WTC11 (cell line): ENCODE measurements at places on chromosomes 5 and 9.

GRCh38 chr5:34709861-34710673, 53.9 kb downstream of the RAI14 start:
- no peak overlapping the region for H3K4me3 ChIP-seq
- H3K4me1 ChIP-seq, result peaks cover 56% of the 10 kb centered on the region
- no peaks in the 10 kb centered on the region for H3K27me3 ChIP-seq
- peaks cover 28% of the 10 kb centered on the region for H3K36me3 ChIP-seq

DNA sequence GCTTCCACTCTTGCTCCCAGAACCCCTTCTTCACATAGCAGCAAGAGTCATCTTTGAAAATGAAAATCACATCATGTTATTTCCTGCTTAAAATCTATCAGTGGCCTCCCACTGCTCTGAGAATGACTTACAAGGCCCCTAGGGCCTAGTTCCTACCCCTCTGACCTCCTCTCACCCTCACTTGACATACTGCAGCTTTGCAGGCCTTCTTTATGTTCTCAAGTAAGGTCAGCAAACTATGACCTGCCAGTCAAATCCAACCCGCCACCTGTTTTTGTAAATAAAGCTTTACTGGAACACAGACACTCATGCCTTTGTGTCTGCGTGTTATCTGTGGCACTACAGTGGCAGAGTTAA, 185.7 kb downstream of the NR3C1 start:
- H3K36me3 ChIP-seq, result no peaks in the 10 kb centered on the region; the same call in 1 of the 2 replicates
- H3K4me3 ChIP-seq, result no peak overlapping the region
- H3K4me1 ChIP-seq, result peaks cover 22% of the 10 kb centered on the region

DNA sequence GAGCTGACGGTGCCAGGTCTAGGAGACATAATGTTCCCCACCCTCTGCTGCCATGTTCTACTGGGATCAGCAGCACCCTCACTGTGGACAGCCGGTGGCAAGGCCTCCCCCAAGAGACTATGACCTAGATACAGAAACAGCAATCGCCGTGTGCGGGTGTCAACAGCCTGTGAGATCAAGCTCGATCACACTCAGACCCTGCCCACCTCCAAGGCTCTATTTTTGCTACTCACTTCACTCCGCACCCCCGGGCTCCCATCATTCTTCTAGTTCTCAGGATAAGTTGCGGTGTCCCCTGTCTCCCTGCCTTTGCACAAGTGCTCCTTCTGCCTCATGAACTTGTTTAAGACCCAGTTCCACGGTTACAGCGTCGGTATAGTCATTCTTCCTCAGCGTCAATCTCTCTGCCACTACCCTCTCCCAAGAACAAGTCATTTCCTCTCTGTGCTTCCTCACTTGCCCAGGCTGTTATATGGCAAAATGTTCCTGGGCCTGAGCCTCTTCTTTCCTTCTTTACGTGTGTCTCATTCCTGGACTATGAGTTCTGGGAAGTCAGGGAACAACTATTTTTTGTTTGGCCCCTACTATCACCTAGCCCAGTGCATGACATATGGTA, 5.4 kb upstream of the DOCK8 start:
- no peaks in the 10 kb centered on the region for H3K4me1 ChIP-seq
- H3K27me3 ChIP-seq, result peaks cover 9% of the 10 kb centered on the region
- H3K4me3 ChIP-seq, result no peak overlapping the region
- no peak for DNase-seq

GRCh38 chr5:172370648-172371545, 83.4 kb downstream of the SH3PXD2B start:
- H3K27ac ChIP-seq, result no peak overlapping the region
- H3K4me3 ChIP-seq, result no peak overlapping the region
- no peaks in the 10 kb centered on the region for H3K4me1 ChIP-seq
- peaks cover 2% of the 10 kb centered on the region; the same call in 1 of the 2 replicates for H3K27me3 ChIP-seq
- DNase-seq, result peak; percentile 66

DNA sequence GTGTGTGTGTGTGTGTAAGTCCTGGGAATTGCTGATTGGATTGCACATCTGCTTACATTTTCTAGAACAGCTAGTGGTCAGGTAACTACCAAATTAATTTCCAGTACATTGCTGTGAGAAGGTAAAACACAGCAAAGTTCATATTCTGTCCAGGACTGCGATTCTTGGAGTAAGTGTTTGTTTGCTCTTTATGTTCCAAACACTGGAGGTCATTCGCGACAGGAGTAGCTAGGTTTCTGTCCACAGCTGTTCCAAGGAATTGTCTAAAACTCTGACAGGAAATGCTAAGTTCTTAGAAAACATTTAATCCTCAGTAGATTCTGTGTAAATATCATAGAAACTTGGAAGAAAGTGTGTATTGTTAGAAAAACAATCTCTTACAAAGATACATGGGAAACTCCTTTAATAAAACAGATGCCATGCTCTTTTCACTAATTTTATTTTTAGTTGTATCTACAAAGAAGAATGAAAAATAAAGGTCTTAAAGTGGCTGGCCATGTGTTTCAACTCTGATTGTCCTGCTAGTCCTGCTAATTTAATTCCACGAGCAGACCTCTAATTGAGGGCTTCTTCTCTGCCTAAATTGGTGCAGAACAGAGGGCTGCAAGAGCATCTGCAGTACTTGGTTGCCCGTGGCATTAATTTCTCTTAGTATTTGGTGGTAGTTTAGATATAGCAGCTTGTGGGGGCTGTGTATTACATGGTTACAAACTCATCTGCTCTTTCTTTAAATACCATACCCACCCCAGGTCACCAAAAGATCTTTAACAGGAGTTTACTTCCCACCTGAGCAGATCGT, 464.5 kb downstream of the RASEF start:
- no peaks in the 10 kb centered on the region for H3K27me3 ChIP-seq
- H3K27ac ChIP-seq, result no peak overlapping the region
- H3K4me3 ChIP-seq, result no peak overlapping the region

- H3K36me3 ChIP-seq, result no peaks in the 10 kb centered on the region
- H3K4me3 ChIP-seq, result peak within 1 kb of the TSS; percentile 85
- DNase-seq, result peak; percentile 82
- H3K4me1 ChIP-seq, result peaks cover 31% of the 10 kb centered on the region
- H3K27ac ChIP-seq, result no peak within 1 kb of the TSS
- H3K27me3 ChIP-seq, result peaks cover 55% of the 10 kb centered on the region
Observed at GRCh38 chr5:31193591-31194467, at the start of gene CDH6. TSS of gene CDH6 (plus strand) at chr5:31193686. CDS start at chr5:31267474, 73,788 bp downstream.

DNA sequence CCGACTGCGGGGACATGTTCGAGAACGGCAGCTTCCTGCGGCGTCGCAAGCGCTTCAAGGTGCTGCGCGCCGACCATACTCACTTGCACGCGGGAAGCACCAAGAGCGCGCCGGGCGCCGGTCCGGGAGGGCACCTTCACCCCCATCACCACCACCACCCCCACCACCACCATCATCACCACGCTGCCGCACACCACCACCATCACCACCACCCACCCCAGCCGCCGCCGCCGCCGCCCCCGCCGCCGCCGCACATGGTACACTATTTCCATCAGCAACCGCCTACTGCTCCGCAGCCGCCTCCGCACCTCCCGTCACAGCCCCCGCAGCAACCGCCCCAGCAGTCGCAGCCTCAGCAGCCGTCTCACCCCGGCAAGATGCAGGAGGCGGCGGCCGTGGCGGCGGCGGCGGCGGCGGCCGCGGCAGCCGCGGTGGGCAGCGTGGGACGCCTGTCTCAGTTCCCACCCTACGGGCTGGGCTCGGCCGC, 514 bp downstream of the FOXB2 start:
- peaks cover 100% of the 10 kb centered on the region for H3K27me3 ChIP-seq
- H3K4me1 ChIP-seq, result peaks cover 70% of the 10 kb centered on the region
- H3K27ac ChIP-seq, result no peak overlapping the region
- peak overlapping the region; percentile 78 for H3K4me3 ChIP-seq

DNA sequence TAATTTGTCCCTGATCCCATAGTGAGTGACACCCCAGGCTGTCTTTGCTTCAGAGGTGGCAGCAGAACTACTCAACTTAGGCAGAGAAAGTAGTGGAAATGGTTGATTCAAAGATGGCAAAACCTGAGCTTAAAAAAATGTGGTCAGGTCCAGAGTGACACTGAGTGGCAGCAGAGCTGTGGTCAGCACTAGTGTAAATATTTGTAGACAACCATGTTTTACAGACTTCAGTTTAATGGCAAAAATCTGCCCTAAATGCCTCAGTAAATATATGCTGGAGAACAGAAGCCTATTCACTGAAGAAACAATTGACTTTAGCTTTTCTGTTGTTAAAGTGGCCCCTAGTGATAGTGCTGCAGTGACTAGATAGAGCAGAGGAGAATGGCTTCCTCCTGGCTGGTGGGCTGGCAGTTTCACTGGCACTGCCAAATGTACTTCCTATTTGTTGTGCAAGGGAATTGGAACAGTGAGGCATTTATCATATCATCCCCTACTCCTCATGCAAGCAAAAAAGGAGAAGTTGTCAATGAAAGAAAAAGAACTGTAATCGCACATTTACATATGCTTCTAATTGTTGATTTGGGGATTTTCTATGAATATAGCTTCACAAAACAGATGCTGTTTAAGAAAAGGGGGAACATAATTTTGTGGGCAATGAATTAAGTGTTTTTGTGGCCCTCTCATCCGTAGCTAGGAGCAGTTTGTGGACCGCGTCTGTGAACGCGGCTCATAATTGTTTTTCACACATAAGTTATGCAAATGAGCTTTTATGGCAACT, 12.0 kb downstream of the PBX3 start:
- DNase-seq, result no peak
- peaks cover 96% of the 10 kb centered on the region for H3K4me1 ChIP-seq
- no peaks in the 10 kb centered on the region for H3K27me3 ChIP-seq
- peak overlapping the region; percentile 99 for H3K27ac ChIP-seq
- no peaks in the 10 kb centered on the region for H3K36me3 ChIP-seq

DNA sequence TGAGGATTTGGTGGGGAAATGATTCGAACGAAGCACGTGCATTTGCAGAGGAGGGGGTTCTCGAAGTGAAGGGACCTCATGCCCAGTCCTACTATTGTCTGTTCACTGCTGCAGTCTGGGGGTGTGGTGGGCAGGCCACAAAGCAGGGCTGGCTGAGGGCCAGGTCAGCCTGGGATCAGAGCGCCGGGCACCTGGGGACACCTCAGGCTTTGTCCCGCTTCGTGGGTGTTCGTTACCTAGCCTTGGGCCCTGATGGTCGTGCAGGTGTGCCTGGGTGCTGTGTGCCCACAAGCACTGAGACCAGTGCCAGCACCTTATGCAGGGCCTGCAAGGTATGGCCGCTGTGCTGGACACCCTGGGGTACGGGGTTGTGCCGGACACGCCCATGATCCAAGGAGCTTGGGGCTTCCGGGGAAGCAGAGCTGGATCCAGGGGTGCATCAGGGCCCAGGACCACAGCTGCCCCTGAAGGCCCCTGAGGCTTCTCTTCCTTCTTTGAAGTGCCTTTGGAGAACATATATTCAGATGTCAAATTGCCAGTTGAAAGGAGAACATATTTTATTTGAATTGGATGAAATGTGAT, 80.6 kb downstream of the COL5A1 start:
- no peaks in the 10 kb centered on the region for H3K27me3 ChIP-seq
- H3K36me3 ChIP-seq, result no peaks in the 10 kb centered on the region
- H3K4me3 ChIP-seq, result no peak overlapping the region
- H3K4me1 ChIP-seq, result peaks cover 3% of the 10 kb centered on the region; the same call in 1 of the 2 replicates

DNA sequence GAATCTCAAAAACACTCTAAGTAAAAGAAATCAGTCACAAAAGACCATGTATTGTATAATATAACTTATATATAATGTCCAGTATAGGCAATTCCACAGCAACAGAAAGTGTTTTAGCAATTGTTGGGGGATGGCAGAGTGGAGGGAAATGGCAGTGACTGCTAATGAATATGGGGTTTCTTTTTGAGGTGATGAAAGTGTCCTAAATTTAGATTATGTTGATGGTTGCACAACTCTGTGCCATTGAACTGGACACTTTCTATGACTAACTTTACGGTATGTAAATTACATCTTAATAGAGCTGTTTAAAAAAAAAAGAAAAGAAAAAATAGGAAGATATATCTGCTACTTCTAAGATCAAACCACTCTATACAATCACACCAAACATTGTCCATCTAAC, 124.9 kb upstream of the ZNF462 start:
- no peaks in the 10 kb centered on the region for H3K4me1 ChIP-seq
- no peaks in the 10 kb centered on the region for H3K27me3 ChIP-seq
- no peak overlapping the region for H3K4me3 ChIP-seq
- no peak overlapping the region for H3K27ac ChIP-seq
- DNase-seq, result no peak

DNA sequence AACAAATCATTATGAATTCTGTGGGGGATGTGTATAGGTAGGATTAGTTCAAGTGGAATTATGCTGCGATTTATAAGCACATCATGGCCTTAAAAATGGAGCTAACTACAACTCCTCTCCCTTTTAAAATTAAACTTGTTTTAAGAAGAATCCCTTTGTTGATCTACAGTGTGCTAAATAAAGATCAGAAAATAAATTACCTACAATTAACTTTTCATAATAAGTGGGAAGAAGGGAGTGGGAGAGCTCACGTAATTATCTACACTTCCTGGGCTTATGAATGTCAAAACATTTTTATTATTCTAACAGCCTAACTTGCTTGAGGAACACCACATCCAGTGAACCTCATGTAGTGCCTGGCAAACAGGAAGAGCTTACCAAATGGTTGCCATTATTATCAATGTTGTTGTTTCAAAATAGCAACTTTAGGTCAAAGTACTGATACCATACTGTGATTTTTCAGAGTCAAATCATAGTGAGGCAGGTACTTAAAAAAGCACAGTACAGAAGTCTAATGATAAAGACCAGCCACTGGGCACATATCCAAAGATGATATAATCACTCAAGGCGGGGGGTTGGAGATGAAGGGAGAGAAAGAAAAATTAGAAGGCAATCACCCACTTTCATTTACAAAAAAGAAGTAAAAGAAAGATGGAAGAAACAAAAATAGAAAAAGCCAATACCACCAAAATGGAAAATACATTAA, 174.0 kb downstream of the RAPGEF6 start:
- no peak overlapping the region for H3K27ac ChIP-seq
- H3K27me3 ChIP-seq, result no peaks in the 10 kb centered on the region
- no peak for DNase-seq
- H3K4me1 ChIP-seq, result no peaks in the 10 kb centered on the region

- H3K4me1 ChIP-seq, result peaks cover 17% of the 10 kb centered on the region
- H3K27ac ChIP-seq, result no peak overlapping the region
- no peaks in the 10 kb centered on the region for H3K36me3 ChIP-seq
- no peak overlapping the region for H3K4me3 ChIP-seq
- DNase-seq, result no peak
Observed at GRCh38 chr9:123341816-123342215, 14.2 kb upstream of the CRB2 start.

GRCh38 chr5:68331192-68332079, 115.9 kb downstream of the PIK3R1 start:
- no peak overlapping the region for H3K4me3 ChIP-seq
- no peaks in the 10 kb centered on the region for H3K36me3 ChIP-seq
- H3K4me1 ChIP-seq, result peaks cover 1% of the 10 kb centered on the region; the same call in 1 of the 2 replicates
- no peaks in the 10 kb centered on the region for H3K27me3 ChIP-seq
- no peak overlapping the region for H3K27ac ChIP-seq

- H3K27ac ChIP-seq, result no peak overlapping the region
- peaks cover 36% of the 10 kb centered on the region for H3K4me1 ChIP-seq
- H3K27me3 ChIP-seq, result no peaks in the 10 kb centered on the region
- DNase-seq, result no peak
Observed at GRCh38 chr5:127088251-127088650, 14.9 kb upstream of the C5orf63 start.

GRCh38 chr9:22203371-22204138, 194.4 kb upstream of the CDKN2B start:
- no peak overlapping the region for H3K27ac ChIP-seq
- no peaks in the 10 kb centered on the region; the same call in 1 of the 2 replicates for H3K36me3 ChIP-seq
- DNase-seq, result no peak
- H3K4me1 ChIP-seq, result no peaks in the 10 kb centered on the region
- no peak overlapping the region for H3K4me3 ChIP-seq
- H3K27me3 ChIP-seq, result no peaks in the 10 kb centered on the region; the same call in 1 of the 2 replicates
